Activated T-helper 2 cell treated with anti-CD3 and anti-CD28 coated beads, Interferon-gamma antibody, Interleukin-2, Interleukin-4, amounts not matched to agents 10 μg/mL and 5 μg/mL and 100 μg/mL, durations not matched to agents 14 hours and 24 hours and 36 hours (primary cell): ENCODE measurements at places on chromosomes 5 and 9.

DNA sequence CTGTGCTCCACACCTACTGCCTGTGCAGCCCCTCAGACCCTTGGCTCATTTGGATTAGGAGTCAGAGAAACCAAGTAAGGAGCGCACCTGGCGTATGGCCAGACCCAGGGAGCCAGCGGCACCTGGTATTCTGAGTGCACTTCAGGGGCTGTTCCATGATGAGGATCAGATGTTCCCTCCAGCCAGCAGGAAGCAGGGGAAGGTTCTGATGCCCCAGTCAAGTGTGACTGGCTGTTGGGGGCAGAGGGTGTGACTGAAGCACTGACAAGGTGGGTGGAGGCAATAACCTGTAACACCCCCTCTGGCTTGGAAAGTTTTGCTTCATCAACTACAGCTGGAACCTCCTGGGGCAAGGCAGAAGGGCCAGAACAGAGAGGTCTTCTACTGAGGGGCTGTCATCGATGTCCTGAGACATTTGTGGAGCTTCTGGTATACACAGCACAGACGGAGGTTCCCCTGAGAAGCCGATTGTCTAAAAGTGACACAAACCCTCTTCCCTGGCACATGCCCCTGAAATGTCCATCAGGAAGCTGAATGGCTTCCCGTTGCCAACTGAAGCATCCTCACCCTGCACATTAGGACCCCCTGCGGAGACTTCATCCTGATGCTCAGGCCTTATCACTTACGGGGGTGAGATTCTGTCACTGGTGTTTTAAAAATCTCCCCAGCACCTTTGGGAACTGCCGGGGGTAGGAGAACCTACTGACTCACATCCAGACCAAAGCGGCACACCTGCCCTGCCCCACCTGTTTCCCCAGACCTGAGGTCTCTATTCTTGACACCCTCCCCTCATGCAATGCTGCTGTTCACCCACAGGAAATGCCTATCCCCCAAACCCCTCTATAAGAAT lies 21.1 kb downstream of the TRAF1 start:
- DNase-seq, result no peak
- peak overlapping the region; percentile 4 for H3K4me3 ChIP-seq
- H3K27me3 ChIP-seq, result no peaks in the 10 kb centered on the region
- peaks cover 79% of the 10 kb centered on the region for H3K4me1 ChIP-seq

DNA sequence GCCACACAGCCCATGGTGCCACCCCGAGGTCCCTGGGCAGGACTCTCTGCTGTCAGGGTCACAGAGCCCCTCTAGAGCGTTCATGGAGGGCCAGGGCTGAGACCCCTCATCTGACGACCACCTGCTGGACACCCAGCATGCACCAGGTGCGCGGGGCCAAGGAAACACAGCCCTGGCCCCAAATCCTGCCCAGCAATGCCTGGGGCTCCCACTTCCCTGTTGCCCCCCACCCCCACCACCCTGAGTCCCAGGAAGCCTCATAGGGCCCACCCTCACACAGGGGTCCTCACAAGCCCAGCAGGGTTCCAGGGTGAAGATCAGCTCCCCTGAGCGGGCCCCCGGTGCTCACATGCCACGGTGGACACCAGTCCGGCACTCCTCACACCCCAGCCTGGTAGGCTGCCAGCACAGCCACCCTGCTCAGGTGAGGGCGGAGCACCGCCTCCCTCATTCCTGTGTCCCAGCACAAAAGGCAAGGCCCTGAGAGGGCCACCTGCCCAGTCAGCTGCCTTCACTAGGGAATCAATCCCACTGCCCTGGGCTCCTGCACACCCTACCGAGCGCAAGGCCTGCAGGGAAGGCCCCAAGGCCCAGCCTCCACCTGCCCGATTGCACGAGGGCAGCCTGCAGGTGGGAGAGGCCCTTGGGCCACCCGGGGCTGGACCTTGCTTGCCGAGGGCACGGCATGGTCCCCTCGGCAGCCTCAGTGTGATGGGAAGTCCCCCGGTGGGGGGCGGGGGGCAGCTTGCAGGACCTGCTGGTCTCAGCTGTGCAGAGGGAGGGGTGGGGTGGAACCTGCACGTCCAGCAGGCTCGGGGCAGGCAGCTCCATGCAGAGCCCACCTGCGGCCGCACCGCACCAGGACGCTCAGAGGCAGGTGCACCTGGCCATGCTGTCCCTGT lies 56.4 kb upstream of the UBAC1 start:
- DNase-seq, result no peak
- no peak overlapping the region for H3K27ac ChIP-seq
- H3K36me3 ChIP-seq, result no peaks in the 10 kb centered on the region
- no peak overlapping the region for H3K4me3 ChIP-seq
- no peaks in the 10 kb centered on the region for H3K4me1 ChIP-seq

DNA sequence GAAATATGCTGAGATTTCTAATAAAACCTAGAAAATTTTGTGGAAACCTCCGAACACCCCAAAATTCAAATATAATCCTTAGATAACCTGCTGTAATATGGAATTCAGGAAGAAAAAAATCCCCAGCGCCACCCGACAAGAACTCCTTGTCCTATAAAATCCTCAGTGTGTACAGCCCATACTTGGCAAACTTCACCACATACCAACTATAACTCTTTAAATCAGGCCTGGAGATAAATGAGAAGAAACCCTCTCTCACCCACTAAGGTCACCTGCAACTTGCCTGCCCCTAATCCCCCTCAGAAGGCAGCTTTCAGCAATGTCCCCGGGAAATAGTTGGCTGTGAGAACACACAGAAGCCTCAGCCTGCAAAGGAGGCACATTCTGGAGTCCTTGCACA lies 90.5 kb downstream of the SH3TC2 start:
- H3K4me3 ChIP-seq, result no peak overlapping the region
- H3K27ac ChIP-seq, result no peak overlapping the region
- no peak for DNase-seq
- no peaks in the 10 kb centered on the region for H3K4me1 ChIP-seq

DNA sequence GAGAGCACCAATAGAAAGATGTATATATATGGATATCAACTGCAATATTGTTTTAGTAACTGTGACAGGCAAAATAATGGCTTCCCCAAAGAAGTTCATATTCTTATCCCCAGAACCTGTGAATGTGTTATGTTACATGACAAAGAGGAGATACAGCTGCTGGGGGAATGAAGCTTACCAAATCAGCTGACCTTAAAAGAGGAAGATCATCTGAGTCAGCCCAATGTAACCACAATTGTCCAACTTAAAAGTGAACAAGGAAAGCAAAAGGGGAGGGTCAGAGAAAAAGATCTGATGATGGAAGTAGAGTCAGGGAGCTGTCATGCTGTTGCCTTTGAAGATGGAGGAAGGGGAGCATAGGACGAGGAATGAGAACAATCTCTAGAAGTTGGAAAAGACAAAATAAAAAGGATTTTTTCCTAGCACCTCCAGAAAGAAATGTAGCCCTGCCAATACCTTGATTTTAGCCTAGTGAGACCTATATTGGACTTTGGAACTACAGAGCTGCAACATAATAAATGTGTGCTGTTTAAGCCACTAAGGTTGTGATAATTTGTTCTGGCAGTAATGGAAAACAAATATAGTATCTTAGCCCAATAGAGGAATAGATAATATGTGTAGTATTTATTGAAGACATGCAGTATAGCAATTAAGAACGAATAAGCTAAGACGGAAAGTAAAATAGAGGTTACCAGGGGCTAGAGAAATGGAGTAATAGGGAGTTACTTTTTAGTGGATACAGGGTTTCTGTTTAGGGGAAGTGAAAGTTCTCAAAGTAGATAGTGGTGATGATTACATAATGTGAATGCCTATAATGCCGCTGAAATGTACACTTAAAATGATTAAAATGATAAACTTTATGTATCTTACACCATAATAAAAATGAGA lies 115.9 kb downstream of the PIK3R1 start:
- peaks cover 22% of the 10 kb centered on the region for H3K27me3 ChIP-seq
- no peak overlapping the region for H3K4me3 ChIP-seq
- H3K27ac ChIP-seq, result no peak overlapping the region

DNA sequence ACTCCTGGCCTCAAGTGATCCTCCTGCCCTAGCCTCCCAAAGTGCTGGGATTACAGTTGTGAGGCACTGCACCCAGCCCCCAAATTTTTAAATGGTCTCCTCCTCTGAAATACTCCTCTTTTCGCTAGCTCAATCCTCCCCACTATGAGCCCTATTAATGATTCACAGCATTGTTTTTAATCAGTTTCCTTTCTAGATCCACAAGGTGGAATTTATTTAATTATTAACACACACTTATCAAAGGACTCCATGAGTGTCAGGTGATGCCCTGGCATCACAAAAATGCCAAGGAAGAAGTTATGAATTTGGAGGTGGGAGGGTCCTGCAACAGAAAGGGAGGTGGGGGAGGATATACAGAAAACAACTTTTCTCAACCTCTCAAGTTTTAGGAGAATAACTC lies 806.5 kb downstream of the PRELID2 start:
- no peaks in the 10 kb centered on the region for H3K27me3 ChIP-seq
- H3K36me3 ChIP-seq, result no peaks in the 10 kb centered on the region
- H3K27ac ChIP-seq, result no peak overlapping the region
- H3K4me1 ChIP-seq, result no peaks in the 10 kb centered on the region
- DNase-seq, result no peak
- no peak overlapping the region for H3K4me3 ChIP-seq

- H3K4me1 ChIP-seq, result peaks cover 25% of the 10 kb centered on the region
- H3K4me3 ChIP-seq, result no peak overlapping the region
- peaks cover 11% of the 10 kb centered on the region for H3K27me3 ChIP-seq
These were observed 63.9 kb upstream of the SUB1 start for GRCh38 chr5:32521481-32521880.

DNA sequence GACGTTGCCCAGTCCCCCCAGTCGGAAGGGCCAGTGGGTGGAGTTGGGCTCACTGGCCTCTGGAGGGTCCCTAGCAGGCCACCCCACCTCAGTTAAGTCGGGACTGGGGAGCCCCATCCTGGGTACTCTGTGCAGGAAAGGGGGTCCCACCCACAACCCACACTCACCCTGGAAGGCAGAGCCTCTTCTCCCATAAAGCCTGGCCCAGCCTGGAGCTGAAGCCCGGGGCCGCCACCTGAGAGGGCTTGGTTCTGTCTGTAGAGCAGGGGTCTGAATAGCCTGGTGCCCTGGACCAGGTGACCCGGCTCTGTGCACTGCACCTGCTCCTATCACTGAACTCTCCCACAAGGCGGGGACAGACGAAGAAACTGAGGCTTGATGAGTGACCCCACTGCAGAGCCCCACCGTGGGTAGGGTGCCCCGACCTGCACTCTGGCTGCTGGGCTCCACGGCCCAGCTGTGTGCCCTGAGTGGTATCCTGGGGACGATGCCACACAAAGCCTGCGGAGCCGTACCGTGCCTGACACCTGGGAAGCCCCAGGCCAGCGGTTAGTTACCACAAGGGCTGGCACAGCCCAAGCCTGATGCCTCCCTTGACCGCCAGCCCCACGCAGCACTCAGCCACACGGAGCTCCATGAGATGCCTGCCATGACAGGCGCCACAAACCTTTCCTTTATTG lies 7.3 kb downstream of the PTGES2 start:
- H3K27me3 ChIP-seq, result no peaks in the 10 kb centered on the region
- peaks cover 19% of the 10 kb centered on the region for H3K36me3 ChIP-seq
- no peak overlapping the region for H3K4me3 ChIP-seq
- peaks cover 8% of the 10 kb centered on the region for H3K4me1 ChIP-seq
- H3K27ac ChIP-seq, result no peak overlapping the region

DNA sequence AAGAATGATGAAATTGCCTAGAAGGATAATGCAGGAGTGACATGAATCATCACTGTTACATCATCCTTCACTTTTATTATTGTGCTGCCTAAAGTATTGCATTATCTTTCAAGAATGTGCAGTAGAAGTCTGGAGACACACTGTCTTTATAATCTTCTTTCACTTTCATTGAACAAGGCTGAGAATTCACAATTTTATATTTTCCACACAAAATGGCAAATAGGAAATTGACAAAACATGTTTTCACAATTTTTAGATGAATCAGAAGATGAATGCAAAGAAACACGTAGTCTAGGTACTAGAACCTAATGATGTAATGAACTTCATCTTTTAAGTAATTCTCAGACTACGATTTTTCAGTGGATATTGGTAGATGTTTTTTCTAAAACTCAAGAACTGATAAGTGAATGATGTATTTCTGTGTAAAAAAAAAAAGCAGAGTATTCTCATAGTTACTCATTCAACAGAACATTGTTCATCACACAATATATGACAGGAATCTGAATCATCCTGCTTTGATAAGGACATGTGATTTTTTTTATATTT lies 131.5 kb upstream of the GRHPR start:
- no peak for DNase-seq
- peak overlapping the region; percentile 11 for H3K4me3 ChIP-seq
- peaks cover 40% of the 10 kb centered on the region for H3K4me1 ChIP-seq
- H3K27ac ChIP-seq, result peak overlapping the region; percentile 84
- peaks cover 33% of the 10 kb centered on the region for H3K36me3 ChIP-seq

GRCh38 chr5:219460-219863 lies 1.3 kb downstream of the SDHA start:
- H3K4me3 ChIP-seq, result peak overlapping the region; percentile 94
- peaks cover 40% of the 10 kb centered on the region for H3K36me3 ChIP-seq
- DNase-seq, result peak; percentile 17
- no peaks in the 10 kb centered on the region for H3K27me3 ChIP-seq
- H3K4me1 ChIP-seq, result peaks cover 45% of the 10 kb centered on the region
- H3K27ac ChIP-seq, result peak overlapping the region; percentile 84

DNA sequence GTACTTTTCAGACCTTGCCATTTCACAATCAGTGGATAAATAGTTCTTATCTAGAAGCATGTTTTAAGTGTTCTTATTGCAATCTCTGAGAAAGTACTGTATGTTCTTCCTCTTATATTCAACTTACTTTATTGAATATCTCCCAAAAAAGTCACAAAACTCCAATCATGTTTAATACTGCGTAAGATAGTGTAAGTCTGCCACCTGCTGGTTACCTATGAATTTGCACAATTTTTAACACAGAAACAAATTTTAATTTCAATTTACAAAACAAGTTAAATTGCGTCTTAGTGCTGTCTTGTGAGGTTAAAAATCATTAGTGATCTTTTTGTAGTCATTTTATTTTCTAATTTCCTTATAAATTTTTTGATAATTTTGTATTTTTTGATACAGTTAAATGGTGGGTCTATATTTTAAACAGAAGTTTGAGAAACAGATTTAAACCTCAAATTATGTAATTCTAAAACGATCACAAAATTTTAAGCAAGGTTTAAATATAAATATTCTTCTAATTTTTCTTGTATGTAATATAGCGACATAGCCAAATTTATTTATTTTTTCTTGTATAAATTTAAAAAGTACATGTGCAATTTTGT lies 115.8 kb downstream of the EMB start:
- DNase-seq, result no peak
- H3K27me3 ChIP-seq, result peaks cover 17% of the 10 kb centered on the region
- H3K27ac ChIP-seq, result no peak overlapping the region

DNA sequence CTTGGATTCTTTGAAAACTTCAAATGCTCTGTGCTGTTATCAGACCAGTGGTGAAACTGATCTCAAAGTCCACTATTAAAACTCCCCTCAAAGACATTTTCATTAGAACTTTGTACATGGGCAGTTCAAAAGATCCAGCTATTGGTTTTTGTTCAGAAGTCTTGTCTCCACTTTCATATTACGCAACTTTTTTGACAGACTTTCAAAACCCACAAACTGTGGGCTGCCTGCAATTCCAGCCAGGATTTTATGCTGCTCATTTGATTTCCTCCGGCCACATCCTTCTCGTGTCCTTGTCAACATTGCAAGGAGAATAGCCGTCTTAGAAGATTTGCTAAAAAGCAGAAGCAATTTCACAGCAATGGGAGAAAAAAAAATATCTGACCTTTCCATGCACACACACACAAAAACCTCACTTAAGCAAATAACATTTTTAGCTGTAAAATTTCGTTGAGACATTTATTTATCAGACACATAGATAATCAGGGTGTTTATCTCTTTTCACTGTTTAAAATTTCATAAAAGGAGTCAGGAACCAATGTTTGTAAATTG lies 1990.5 kb downstream of the MAT2B start:
- no peak overlapping the region for H3K4me3 ChIP-seq
- H3K27me3 ChIP-seq, result no peaks in the 10 kb centered on the region
- H3K27ac ChIP-seq, result no peak overlapping the region
- H3K4me1 ChIP-seq, result no peaks in the 10 kb centered on the region
- no peaks in the 10 kb centered on the region for H3K36me3 ChIP-seq
